Right renal pelvis (tissue), 4 donors: ENCODE measurements at places on chromosomes 16 and 17. TPM values are rescaled to one million over a fixed set of nuclear protein-coding genes. Genes with fewer than 3 reads are reported as not detected.

CHAD gene
- 1.7 TPM for polyA plus RNA-seq

SEPTIN12 gene
- polyA plus RNA-seq, result not detected

CCL3 gene
- polyA plus RNA-seq, result 5.0 TPM

TBC1D3E gene
- not detected for polyA plus RNA-seq

KRTAP2-2 gene
- polyA plus RNA-seq, result not detected

AIPL1 gene
- not detected for polyA plus RNA-seq

SLC13A5 gene
- polyA plus RNA-seq, result 5.2 TPM

CCDC40 gene
- 12.8 TPM for polyA plus RNA-seq

VPS35L gene
- polyA plus RNA-seq, result 69.3 TPM

CDIP1 gene
- polyA plus RNA-seq, result 34.3 TPM
